NCI-H187 (cell line): ENCODE measurements at places on chromosomes 2 and 18.

GRCh38 chr2:10400568-10400977 lies 47.6 kb downstream of the ODC1 start:
- no peak for DNase-seq

DNA sequence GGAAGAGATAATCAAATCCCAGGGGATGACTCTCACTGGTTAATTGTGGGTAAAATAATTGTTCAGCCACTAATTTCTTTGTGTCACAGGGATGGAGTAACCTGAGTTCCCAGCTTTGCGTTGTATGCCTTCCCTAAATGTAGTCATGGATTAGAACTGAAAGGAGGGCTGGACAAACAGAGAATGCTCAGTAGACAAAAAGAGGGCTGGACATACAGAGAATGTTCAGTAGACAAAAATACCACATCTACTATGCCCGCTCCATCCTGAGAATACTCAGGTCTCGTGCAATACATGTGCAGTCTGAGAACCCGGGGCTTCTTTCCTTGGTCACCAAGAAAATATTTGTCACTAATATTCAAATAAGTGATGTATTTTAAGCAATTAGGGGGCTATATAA lies 497.9 kb downstream of the EPHA4 start:
- no peak for DNase-seq

DNA sequence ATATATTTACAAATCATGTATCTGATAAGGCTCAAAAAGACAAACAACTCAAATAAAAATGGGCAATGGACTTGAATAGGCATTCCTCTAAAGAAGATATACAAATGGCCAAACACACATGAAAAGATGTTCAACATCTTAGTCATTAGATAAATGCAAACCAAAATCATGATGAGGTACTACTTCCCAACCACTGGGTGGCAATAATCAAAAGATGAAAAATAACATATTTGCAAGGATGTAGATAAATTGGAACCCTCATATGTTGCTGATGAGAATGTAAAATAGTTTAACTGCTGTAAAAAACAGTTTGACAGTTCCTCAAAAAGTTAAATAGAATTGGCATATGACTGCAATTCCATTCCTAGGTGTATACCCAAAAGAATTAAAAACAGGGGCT lies 132.3 kb downstream of the TTC32 start:
- DNase-seq, result no peak

DNA sequence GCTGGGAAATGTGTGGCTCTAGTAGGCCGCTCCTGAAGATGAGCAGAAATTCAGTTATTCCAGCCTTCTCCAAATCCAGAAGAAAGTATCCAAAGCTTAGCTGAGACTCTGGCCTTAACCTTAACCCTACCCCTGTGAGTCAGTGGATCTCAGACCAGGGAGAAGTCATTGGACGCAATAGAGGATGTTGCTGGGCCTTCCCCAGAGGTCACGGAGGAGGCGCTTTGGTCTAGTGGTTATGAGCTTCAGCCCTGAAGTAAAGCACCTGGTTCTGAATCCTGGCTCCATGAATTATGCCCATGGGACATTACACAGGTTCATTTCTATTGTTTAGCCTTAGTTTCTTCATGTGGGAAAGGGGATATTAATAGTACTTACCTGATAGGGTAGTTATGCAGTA lies 24.0 kb downstream of the PKDCC start:
- no peak for DNase-seq
